ENCODE measurements at places on chromosomes 7 and 10.

DNA sequence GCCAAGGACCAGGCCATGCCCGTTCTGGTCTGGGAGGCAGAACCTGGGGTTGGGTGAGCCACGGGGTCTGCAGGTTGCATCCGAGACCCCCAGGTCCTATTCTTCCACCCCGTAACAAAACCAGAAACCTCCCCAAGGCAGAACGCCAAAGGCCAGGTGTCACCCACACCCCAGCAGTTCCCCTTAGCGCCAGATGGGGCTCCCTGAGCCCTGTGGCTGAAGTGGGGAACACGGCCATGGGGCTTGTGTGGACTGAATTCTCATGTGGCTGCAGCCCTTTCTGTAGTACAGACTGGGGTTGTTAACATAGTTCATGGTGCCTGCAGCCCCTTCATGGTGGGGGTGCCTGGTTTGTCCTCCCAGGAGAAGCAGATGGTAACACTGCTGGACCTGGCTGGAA is 10.2 kb downstream of the BRI3 start:
- no peak for DNase-seq

DNA sequence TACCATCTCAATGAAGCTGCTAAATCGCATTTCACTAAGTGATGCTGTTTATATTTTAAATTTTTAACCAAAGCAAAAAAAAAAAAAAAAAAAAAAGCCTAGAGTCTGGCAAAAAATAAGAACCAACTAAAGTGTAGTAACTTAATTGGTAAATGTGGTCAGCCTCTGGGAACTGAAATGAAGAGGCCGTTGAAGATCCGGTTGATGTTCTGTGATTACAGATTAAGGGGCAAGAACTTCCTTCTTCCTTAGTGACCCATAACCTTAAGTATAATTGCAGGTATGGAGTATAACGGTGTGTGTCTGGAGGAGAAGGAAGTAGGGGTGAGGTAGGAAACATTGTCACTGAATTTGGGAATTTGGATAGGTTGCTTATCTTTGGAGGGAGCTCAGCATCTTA is 7.7 kb upstream of the SRGN start:
- no peak for DNase-seq

- no peak for DNase-seq
These were observed 31.9 kb downstream of the MICU1 start for GRCh38 chr10:72593963-72594362.

DNA sequence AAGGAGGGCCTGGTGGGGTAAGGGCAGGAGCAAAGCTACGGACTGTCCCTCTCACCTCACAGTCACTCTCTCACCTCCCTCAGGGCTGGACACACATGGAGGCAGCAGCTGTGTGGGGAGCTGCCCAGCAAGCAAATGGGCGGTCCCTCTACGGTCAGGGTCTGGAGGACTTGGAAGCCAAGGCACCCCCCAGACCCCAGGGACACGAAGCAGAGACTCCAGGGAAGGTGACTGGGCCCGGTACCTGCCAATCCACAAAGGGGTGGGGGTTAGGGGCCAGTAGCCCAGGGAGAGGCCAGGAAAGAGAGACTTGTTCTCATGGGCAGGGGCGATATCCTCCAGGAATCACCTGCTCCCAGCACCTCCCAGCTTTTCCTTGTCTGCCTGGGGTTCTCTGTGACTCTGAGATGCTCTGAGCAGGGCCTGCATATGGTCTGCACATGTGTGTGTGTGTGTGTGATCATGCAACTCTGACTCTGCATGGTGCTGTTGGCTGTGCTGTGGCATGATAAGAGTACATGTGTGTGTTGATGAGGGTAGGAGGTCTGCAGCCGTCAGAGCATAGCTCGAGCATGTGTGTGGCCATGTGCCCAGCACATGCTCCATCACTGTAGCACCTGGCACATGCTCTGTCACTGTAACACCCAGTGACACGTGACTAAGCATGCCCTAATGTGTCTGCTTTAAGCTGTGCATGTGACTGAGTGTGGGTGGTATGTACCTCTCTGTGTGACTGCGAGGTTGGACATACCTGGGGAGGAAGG is 4.6 kb upstream of the LDB3 start:
- DNase-seq, result no peak

DNA sequence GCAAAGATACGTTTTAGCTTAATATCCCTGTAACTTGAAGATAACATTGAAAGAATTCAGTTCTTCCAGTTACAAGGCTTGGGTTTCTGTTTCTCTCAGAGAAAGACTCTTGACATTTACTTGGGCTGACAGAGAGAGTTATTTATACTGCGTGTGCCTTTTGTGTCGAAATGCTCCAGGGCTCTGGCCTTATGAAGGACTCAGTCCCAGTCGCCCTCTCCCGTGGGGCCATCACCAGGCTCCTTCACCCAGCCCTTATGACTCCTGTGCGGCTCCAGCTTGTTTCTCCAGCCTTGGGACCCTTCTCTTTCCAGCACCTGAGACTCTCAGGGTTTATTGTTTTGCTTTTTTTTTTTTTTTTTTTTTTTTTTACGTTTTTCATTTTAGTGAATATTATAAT is 242.3 kb upstream of the DKK1 start:
- DNase-seq, result no peak

GRCh38 chr7:102973096-102973802 is 60.4 kb downstream of the LRRC17 start:
- no peak for DNase-seq

DNA sequence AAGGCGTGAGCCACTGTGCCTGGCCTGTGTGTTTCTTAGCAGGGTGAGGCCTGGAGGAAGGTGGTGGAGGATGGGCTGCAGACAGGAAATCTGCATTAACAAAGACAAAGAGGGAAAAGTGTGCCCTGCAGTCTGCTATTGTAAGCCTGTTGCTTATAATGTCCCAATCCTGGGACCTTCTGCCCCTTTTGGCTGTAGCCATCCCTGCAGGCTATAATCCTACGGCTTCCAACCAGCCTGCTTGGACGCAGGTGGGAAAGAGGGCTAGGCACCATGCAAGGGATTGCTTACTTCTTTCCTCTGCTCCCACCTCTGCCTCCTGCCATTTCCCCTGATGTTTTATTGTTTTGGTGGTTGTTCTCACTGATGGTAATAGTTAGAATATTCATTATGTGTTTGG is 434.3 kb downstream of the PLXNA4 start:
- no peak for DNase-seq
